Upper lobe of right lung (tissue), 1 donor: ENCODE measurements at places on chromosomes 1 and 21. TPM values are rescaled to one million over a fixed set of nuclear protein-coding genes. Genes with fewer than 3 reads are reported as not detected.

DDAH1 gene
- 51.3 TPM for total RNA-seq

S100A12 gene
- 22.8 TPM for total RNA-seq

FMO2 gene
- 392 TPM for total RNA-seq

DNA sequence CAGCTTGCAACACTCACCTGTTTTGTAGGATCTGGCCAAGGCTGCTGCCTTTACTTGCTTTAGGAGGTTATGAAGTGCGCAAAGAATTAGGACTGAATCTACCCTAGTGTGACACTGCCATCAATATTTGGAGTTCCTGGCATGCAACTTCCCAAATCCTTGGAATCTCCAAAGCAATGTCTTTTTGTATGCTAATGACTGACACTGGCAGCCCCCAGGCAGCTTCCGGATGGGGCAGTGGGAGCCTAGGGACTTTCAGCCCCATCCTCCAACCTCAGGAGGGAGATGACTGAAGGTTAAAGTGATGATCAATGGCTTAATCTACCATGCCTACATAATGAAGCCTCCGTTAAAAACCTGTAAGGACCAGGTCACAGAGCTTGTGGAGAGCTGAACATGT, 5.5 kb downstream of the RCC2 start:
- no peak for DNase-seq
- no peaks in the 10 kb centered on the region for H3K27me3 ChIP-seq
- peaks cover 9% of the 10 kb centered on the region for H3K36me3 ChIP-seq

- no peak overlapping the region for H3K4me3 ChIP-seq
- no peaks in the 10 kb centered on the region for H3K4me1 ChIP-seq
- no peak for DNase-seq
- H3K36me3 ChIP-seq = no peaks in the 10 kb centered on the region
- no peaks in the 10 kb centered on the region for H3K27me3 ChIP-seq
Observed at GRCh38 chr1:172252321-172252720, 168.2 kb upstream of the C1orf105 start.

DNA sequence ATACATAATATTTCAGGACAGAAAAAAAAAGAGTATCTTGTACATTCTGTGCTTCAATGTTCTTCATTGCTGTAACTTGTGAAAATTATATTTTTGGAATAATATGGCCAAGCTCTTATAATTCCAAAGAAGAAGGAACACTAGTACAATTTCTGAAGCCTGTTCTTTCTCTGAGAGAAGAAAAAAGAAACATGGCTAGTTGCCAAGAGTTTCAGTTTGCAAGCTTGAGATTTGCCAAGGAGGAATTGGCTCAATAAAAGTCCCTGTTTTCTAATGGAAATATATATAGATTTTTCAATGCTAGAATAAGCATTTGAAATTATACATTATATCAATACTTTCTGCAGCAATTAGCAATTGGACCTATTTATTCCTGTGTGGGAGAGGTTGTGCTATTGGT, 285.2 kb upstream of the NEGR1 start:
- no peak for DNase-seq
- no peak overlapping the region for H3K27ac ChIP-seq
- H3K27me3 ChIP-seq = no peaks in the 10 kb centered on the region

GRCh38 chr21:15872236-15872635, 142.5 kb downstream of the USP25 start:
- H3K36me3 ChIP-seq = peaks cover 85% of the 10 kb centered on the region
- H3K27ac ChIP-seq = no peak overlapping the region
- no peaks in the 10 kb centered on the region for H3K4me1 ChIP-seq
- DNase-seq = no peak
- H3K27me3 ChIP-seq = no peaks in the 10 kb centered on the region
- no peak overlapping the region for H3K4me3 ChIP-seq

DNA sequence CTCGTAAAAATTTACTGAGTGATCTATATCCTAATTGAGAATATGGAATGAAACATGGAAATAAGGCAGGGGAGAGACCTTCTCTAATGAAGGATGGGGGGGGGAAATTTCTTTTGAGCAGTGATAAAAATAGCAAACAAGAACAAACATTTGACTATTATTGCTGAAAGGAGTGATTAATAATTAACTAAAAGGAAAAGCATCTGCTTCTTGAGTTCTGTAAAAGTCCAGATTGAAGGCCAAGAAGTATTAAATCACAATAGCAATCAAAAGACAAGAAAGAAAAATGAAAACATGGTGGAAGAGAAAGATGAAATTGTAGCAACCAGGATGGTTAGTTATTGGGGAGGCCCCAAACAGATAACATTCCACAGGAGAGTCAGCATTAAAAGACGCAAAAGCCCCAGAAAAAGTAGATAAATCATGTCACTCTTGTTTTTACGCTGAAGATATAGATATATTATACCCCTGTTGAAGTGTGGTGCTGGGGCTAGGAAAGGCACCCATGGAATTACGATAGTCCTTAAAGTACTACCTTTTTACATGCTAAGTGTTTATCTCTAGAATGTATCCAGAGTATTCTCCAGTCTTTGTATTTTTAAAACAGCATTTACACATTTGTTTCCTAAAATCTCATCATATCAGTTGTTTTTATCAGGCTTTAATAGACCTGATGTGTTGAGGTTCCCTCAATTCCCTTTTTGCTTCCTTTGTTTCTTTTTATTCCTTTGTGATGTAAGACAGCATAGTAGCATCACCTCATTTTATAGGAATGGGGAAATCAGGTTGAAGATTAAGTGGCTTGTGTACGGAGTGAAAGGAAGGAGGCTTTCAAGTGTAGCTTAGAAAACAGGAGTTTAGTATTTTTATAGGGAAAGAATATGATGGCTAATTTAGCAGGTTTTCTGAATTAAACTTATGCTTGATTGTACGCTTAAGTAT, 28.9 kb downstream of the DISP1 start:
- H3K27me3 ChIP-seq = no peaks in the 10 kb centered on the region
- no peak for DNase-seq
- H3K27ac ChIP-seq = no peak overlapping the region
- no peaks in the 10 kb centered on the region for H3K4me1 ChIP-seq
- no peaks in the 10 kb centered on the region for H3K36me3 ChIP-seq

- H3K27me3 ChIP-seq = no peaks in the 10 kb centered on the region
- H3K4me1 ChIP-seq = no peaks in the 10 kb centered on the region
- H3K27ac ChIP-seq = no peak overlapping the region
- no peak overlapping the region for H3K4me3 ChIP-seq
- no peaks in the 10 kb centered on the region for H3K36me3 ChIP-seq
- no peak for DNase-seq
Observed at GRCh38 chr1:221470000-221470698, 271.7 kb downstream of the DUSP10 start.

DNA sequence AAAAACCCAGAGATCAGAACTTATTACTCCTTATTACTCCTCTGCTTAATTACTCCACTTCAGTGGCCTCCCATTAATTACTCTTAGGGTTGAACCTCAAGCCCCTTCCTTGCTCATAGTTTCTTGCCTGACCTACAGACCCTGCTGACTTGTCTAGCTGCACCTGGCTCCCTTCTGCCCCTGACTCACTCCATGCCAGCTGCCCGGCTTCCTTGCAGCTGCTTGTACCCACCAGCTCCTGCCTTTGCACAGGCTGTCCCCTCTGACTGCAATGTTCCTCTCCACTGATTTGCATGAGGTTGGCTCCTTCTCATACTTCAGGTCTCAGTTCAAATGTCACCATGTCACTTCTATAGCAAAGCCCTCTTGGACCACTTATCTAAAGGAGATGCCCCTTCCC, 1.9 kb upstream of the PTPRU start:
- DNase-seq = no peak
- no peaks in the 10 kb centered on the region for H3K27me3 ChIP-seq
- H3K27ac ChIP-seq = no peak overlapping the region
- peaks cover 12% of the 10 kb centered on the region for H3K4me1 ChIP-seq
- H3K36me3 ChIP-seq = no peaks in the 10 kb centered on the region
- H3K4me3 ChIP-seq = no peak overlapping the region

DNA sequence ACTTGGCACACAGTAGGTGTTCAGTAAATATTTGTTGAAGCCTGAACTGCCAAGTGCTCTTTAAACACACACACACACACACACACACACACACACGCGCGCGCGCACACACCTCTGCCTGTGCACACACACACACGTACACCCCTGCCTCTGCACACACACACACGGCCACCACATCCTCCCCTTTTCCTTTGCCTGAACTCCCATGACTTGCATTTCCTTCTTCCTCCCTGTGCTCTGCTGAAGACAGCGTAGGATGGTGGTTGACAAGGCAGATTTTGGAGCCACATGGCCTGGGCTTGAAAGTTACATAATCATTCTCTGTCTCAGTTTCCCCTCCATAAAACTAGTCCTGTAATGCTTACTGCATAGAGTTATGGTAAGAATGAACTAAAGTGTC, 712.3 kb downstream of the PTPRU start:
- DNase-seq = no peak
- no peaks in the 10 kb centered on the region for H3K4me1 ChIP-seq
- H3K27ac ChIP-seq = no peak overlapping the region
- no peaks in the 10 kb centered on the region for H3K27me3 ChIP-seq
- H3K36me3 ChIP-seq = no peaks in the 10 kb centered on the region
- no peak overlapping the region for H3K4me3 ChIP-seq

DNA sequence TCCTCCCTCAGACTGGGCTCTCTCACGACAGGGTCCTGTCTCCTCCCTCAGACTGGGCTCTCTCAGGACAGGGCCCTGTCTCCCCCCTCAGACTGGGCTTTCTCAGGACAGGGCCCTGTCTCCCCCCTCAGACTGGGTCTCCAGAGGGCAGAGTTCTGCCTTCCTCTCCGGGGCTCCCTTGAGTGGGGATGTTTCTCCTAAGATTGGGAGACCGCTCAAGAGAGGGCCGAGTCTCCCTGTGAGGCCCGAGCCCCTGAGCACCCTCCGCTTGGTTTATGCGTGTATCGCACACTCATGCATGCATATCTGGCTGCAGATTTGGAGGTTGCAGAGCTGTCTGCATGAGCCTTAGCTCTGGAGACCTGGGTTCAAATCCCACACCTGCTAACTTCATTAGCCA, 39.3 kb upstream of the CSF3R start:
- no peak overlapping the region for H3K27ac ChIP-seq
- DNase-seq = no peak
- H3K27me3 ChIP-seq = no peaks in the 10 kb centered on the region
- no peak overlapping the region for H3K4me3 ChIP-seq
- no peaks in the 10 kb centered on the region for H3K4me1 ChIP-seq
- H3K36me3 ChIP-seq = no peaks in the 10 kb centered on the region
